Activated CD8-positive, alpha-beta T cell treated with anti-CD3 and anti-CD28 coated beads for 36 hours (primary cell): ENCODE measurements at places on chromosomes 12 and 14. TPM values are rescaled to one million over a fixed set of nuclear protein-coding genes. Genes with fewer than 3 reads are reported as not detected.

Gene ASCL1
- not detected for total RNA-seq

Gene KLRC1
- total RNA-seq, result 5.3 TPM

Gene OAS1
- total RNA-seq, result 26.8 TPM

- peaks cover 26% of the 10 kb centered on the region for H3K4me1 ChIP-seq
- DNase-seq, result peak; percentile 5
- H3K27ac ChIP-seq, result no peak overlapping the region
- H3K27me3 ChIP-seq, result no peaks in the 10 kb centered on the region
Observed at GRCh38 chr12:39375206-39375808, 67.6 kb downstream of the KIF21A start.

- peaks cover 27% of the 10 kb centered on the region for H3K4me1 ChIP-seq
- H3K27me3 ChIP-seq, result peaks cover 90% of the 10 kb centered on the region
- no peak for DNase-seq
- H3K4me3 ChIP-seq, result no peak overlapping the region
Observed at GRCh38 chr12:57624441-57625220, 8.4 kb downstream of the B4GALNT1 start.

- H3K4me3 ChIP-seq, result no peak overlapping the region
- peaks cover 22% of the 10 kb centered on the region for H3K36me3 ChIP-seq
- no peak overlapping the region for H3K27ac ChIP-seq
Observed at GRCh38 chr12:121226399-121226798, 16.5 kb downstream of the P2RX4 start.

Gene AICDA
- total RNA-seq, result not detected

DNA sequence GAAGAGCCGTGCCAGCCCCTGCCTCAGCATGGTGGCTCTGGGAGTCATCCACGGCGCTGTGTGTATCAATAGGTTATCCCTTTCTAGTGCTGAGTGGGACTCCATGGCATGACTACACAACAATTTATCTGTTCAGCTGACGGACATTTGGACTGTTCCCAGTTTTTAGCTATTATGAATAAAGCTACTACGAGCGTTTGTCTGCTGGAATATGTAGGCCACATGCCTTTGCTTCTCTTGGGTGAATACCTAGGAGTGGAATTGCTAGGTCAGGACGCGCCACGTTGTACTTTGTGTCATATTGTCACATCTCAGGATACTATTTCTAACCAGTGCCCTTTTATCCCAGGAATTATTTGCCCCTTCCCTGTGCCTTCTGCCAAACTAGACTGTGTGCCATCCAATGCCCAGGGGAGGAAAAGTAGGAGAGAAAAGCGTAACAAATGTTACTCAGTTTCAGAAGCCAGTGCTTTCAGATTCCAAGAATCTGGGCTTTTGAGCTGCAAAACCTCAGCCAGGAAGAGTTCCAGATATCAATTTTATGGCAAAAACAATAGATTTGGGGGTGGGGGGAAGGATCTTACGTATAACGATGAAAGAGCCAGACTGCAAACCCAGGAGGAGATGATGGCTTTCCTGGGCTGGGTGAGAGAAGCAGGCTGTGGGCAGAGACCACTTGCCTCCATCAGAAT lies 62.5 kb upstream of the NCOR2 start:
- DNase-seq, result no peak
- H3K27ac ChIP-seq, result no peak overlapping the region
- H3K4me3 ChIP-seq, result no peak overlapping the region
- H3K27me3 ChIP-seq, result no peaks in the 10 kb centered on the region
- no peaks in the 10 kb centered on the region for H3K36me3 ChIP-seq

DNA sequence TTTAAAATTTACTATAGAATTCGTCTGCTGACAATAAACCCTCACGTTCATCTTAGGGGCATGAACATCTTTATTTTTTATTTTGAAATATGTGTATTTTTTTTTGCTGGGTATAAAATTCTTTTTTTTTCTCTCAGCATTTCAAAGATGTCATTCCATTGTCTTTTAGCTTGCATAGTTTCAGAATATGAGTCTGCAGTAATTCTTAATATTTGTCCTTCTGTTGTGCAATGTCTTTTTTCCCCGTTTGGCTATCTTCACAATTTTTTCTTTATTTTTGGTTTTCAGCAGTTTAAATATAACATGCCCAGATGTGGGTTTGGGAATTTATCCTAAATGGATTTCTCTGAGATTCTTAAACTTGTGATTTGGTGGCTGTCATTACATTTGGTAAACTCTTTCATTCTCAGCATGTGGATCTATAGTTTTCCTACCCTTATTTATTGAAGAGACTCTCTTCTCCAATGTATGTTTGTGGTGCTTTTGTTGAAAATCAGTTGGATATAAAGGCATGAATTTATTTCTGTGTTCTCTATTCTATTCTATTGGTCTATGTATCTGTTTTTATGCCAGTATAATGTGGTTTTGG lies 37.8 kb upstream of the PLBD1 start:
- H3K27me3 ChIP-seq, result peaks cover 5% of the 10 kb centered on the region
- no peaks in the 10 kb centered on the region for H3K4me1 ChIP-seq
- H3K36me3 ChIP-seq, result peaks cover 1% of the 10 kb centered on the region
- no peak for DNase-seq
- no peak overlapping the region for H3K27ac ChIP-seq

DNA sequence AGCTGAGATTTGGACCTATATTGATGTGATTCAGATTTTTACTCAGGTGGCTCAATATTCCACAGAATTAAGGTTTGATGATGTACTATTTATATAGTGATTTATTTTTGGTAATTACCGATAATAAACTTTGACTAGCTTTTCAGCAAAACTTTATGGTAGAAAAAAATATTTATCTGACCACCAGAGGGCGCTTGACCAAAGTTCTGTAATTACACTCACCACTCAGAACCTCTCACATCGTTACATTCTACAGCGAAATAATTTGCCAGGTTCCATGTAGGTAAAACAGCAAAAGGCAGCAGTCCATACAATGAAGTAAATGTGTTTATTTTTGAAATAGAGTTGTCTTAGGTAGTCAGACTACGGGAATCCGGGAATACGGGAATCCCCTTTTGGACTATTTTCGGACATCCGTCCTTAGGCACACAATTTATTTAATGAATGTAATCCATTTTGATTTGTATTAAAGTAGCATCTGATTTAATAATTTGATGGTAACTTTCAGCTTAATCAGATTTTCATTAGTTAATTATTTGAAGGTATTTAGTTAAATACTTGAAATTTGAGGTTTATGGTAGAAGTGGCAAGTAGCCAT lies 143.0 kb upstream of the DDHD1 start:
- no peaks in the 10 kb centered on the region for H3K27me3 ChIP-seq
- no peak overlapping the region for H3K4me3 ChIP-seq
- H3K36me3 ChIP-seq, result no peaks in the 10 kb centered on the region
- DNase-seq, result peak; percentile 13
- no peaks in the 10 kb centered on the region for H3K4me1 ChIP-seq

DNA sequence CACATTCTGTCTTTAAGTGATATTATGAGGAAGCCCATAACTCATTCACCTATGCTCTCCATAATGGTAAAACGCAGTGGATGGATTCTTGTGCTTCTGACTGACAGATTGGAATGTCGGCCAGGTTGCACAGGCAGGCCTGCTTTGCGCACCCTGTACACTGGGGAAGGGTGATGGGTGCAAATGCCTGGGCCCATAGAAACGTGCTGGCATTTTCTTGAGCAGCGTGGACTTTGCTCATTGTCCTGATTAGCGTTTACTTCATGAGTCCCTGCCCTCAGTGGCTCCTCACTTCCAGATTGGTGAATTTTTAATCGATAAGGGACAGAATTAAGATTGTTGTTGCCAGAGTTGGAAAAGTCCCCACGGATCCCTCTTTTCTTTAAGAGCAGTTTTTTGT lies 80.9 kb upstream of the TRAF3 start:
- peaks cover 23% of the 10 kb centered on the region for H3K4me1 ChIP-seq
- no peak overlapping the region for H3K27ac ChIP-seq
- DNase-seq, result no peak
- peaks cover 4% of the 10 kb centered on the region for H3K36me3 ChIP-seq
- no peak overlapping the region for H3K4me3 ChIP-seq
- no peaks in the 10 kb centered on the region for H3K27me3 ChIP-seq

DNA sequence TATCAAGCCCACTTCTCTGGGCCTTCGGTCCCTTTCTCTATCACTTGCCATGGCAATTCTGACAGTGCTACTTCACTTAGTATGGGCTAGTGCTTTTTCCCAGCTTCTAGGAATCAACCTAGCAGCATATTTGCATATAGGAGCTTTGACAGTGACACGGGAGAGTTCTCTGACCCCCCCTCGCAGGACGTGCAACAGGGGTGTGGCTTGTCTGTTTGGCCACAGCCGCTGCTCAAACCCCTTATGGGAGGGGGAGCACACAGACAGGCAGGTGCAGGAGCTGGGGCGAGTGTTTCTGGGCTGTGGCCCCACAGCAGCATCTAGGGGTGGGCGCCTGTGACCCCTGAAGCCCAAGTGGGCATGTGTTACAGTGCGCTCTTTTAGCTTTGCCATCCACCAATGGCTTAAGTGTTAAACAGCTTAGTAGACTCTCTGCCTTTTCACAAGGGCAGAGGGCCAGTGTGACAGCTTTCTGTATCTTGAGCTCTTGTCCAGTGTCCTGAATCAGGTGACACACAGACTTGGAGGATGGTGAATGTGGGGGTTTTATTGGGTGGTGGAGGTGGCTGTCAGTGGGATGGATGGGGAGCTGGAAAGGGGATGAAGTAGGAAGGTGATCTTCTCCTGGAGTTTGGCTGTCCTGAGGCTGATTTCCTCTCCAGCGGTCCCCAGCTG lies 229.3 kb downstream of the PCNX1 start:
- H3K4me3 ChIP-seq, result no peak overlapping the region
- H3K4me1 ChIP-seq, result peaks cover 1% of the 10 kb centered on the region

GRCh38 chr12:22881878-22882385 lies 257.0 kb downstream of the ETNK1 start:
- peaks cover 2% of the 10 kb centered on the region for H3K27me3 ChIP-seq
- H3K36me3 ChIP-seq, result no peaks in the 10 kb centered on the region
- DNase-seq, result no peak
- no peak overlapping the region for H3K4me3 ChIP-seq

Gene TBC1D30
- total RNA-seq, result 0.72 TPM

- no peak overlapping the region for H3K27ac ChIP-seq
- H3K4me3 ChIP-seq, result no peak overlapping the region
- no peak for DNase-seq
- no peaks in the 10 kb centered on the region for H3K36me3 ChIP-seq
Observed at GRCh38 chr12:43291516-43291915, 260.5 kb downstream of the ADAMTS20 start.

Gene SLCO1A2
- not detected for total RNA-seq

DNA sequence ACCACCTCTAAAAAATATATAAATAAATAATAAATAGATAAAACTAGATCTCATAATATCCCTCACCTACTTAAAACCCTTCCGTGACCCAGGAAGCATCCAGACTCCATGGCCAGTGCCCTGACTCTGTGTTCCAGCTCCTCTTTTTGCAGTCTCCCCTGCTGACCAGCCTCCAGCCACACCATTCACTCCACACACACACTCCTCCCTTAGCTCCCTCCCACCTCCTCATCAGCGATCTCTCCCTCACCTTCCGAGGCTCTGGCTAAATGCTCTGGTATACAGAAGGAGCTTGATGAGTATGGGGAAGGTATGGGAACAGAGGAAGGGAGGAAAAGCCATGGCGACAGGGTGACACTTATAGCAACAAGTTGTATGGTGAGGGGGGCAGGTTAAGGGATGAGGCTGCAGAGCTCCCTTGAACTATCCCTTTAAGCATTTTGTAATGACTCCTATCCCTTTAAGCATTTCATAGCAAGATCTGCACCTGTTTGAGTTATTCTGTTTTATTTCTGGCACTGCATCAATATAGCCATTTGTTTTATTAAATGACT lies 26.1 kb upstream of the EIF4B start:
- H3K4me3 ChIP-seq, result no peak overlapping the region
- no peaks in the 10 kb centered on the region for H3K4me1 ChIP-seq
- DNase-seq, result no peak

DNA sequence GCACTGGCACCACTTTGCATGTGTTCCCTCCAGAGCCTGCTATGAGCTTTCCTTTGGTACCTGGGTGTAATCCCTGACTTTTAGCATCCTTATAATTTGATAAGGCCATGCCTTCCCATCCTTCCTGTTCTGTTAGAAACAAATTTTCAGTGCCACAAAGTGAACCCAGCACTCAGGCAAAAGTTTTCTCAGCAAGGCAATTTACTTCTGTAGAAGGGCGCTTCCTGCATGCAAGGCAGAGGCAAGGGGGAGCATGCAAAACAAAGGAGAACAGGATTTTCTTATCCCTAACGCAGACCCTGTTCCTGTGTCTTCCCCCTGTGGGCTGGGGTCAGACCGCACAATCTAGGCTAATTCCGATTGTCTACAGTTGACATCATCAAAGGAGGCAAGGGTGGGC lies 108.7 kb downstream of the RIN3 start:
- DNase-seq, result no peak
- H3K27ac ChIP-seq, result no peak overlapping the region
- peaks cover 3% of the 10 kb centered on the region for H3K4me1 ChIP-seq
- H3K27me3 ChIP-seq, result no peaks in the 10 kb centered on the region

Gene AKAP6
- 1.2 TPM for total RNA-seq

DNA sequence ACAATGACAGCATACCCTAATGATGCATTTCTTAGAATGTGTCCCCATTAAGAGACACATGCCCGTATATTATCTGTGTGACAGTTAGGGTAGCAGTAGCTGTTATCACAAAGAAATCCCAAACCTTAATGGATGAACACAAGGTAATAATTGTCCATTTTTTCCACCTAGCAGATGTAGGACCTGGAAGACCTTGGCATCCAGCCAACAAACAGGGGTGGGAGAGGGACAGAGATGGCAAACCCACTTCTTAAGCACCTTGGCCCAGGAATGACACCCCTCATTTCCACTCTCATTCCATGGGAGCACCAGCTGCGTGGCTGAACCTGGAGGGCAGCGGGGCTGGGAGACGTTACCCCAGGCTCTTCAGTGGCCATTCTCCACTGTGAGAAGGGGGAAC lies 679.0 kb downstream of the AACS start:
- no peak overlapping the region for H3K4me3 ChIP-seq
- H3K4me1 ChIP-seq, result no peaks in the 10 kb centered on the region
- no peaks in the 10 kb centered on the region for H3K27me3 ChIP-seq
- H3K27ac ChIP-seq, result no peak overlapping the region

DNA sequence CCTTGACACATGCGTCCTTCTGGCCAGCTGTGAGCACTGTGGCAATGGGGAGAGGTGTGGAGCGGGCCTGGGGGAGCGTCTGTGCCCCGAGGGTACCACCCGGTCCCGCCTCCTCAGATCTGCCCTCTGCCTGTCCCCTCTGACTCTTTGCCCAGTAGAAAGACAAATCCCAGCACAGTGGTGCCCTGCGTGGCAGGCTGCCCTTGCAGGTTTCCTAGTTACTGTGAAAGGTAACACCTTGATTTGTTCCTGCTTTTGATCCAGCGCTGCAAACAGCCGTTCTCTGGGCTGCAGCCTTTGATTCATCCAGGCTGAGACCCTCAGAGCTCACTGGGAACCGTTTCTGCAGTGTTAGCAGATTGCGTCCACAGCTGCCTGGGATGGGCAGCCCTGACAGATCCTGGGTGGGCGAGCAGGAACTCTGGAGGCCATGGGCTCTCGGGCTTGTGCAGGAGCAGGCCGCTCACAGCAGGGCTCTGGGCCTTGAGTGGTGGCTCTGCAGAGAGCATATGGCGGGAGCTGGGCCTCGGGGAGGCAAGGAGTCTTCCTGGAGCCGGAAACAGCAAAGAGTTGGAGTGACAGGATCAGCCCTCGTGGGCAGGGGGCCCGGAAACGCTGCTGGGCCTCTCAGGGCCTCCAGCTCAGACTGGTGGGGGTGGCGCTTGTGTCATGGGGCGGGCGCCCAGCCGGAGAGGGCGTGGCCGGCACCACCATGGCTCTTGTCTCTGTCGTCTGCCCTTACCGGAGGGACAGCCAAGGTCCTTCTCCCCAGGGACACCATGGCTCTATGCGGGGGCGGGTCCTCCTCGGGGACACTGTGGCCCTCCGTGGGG lies 16.6 kb downstream of the FBRSL1 start:
- peak overlapping the region; percentile 83 for H3K27ac ChIP-seq
- H3K27me3 ChIP-seq, result no peaks in the 10 kb centered on the region
- H3K4me1 ChIP-seq, result peaks cover 49% of the 10 kb centered on the region
- peak; percentile 88 for DNase-seq
- H3K36me3 ChIP-seq, result no peaks in the 10 kb centered on the region
- peak overlapping the region; percentile 46 for H3K4me3 ChIP-seq

Gene DLGAP5
- total RNA-seq, result 84.0 TPM

Gene STXBP6
- total RNA-seq, result not detected
